ENCODE measurements at places on chromosomes 3 and 15.

GRCh38 chr3:55591888-55592287 is 104.8 kb upstream of the WNT5A start:
- DNase-seq: no peak

DNA sequence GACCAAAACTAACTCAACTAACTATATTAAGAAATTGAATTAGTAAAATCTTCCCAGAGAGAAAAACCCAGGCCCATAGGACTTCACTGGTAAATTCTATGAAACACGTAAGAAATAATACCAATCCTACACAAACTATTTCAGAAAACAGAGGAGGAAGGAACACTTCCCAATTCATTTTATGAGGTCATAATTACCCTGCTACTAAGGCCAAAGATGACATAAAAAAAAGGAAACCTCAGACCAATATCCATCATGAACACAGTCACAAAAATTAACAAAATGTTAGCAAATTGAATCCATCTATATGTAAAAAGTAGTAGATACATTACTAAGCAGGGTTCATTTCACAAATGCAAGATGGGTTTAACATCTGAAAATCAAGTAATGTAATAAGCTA is 3.5 kb downstream of the EDC3 start:
- no peak for DNase-seq

DNA sequence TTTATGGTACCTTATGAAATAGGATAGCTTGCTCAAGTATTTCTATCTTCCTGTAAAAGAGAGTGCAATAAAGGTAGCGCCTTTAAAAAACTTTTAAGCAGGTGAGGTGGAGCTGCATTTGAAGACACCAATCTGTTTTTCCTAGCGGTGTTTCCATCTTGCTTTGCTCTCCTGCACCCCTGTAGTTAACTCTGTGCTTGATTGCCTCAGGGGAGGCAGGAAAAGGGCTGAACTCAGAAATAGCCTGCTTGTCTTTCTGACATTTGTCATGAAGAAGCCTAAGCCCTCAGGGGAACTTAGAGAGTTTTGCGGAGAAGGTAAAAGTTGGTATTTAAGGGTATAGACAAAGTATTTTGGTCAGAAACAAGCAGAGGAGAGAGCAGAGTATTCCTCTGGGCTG is 63.0 kb upstream of the TPRG1 start:
- DNase-seq: no peak

DNA sequence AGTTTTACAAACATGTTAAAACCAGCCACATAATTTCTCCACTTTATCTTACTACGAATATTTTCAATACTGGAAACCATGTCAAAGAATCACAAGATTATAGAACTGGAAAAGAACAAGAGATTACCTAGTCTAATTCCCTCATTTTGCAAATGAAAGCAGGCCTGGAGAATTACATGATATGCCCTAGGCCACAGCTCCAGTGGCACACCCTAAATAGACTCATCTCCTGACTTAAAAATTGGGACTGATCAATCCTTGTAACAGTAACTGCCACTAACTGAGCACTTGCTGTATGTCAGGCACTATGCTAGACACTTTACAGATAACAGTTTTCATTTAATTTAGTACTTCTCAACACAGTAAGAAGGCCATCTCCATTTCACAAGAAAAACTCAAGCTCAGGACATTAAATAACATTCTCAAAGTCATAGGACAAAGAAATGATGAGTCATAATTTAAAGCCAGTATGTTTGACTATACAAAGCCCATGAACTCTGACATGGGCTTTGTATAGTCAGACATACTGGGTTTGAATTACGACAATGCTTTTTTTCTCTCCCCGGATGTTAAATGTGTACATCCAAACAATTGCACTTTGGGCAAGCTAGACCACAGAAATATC is 9.4 kb downstream of the IGSF11 start:
- no peak for DNase-seq

DNA sequence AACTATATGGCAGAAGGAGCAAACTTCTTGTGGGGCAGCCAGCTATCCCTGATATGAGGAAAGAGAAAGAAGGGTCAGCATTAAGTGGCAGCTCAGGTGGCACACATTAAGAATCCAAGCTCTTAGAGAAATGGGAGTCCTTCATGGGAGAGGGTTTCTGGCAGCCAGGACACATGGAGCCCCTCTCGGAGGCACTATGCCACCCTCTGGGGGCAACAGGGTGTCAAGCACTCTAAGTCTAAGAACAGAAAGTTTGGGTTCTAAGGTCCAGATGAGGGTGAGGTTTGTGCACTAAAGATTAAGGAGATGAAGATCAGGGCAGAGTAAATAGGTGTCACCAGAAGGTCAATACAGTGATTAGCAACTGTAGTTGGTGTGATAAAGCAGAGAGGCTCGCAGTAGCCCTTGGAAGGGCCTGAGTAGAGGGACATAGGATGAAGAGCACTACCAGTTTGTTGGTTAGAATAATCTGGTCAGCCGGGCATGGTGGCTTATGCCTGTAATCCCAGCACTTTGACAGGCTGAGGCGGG is 89.3 kb downstream of the ST6GAL1 start:
- DNase-seq: no peak

DNA sequence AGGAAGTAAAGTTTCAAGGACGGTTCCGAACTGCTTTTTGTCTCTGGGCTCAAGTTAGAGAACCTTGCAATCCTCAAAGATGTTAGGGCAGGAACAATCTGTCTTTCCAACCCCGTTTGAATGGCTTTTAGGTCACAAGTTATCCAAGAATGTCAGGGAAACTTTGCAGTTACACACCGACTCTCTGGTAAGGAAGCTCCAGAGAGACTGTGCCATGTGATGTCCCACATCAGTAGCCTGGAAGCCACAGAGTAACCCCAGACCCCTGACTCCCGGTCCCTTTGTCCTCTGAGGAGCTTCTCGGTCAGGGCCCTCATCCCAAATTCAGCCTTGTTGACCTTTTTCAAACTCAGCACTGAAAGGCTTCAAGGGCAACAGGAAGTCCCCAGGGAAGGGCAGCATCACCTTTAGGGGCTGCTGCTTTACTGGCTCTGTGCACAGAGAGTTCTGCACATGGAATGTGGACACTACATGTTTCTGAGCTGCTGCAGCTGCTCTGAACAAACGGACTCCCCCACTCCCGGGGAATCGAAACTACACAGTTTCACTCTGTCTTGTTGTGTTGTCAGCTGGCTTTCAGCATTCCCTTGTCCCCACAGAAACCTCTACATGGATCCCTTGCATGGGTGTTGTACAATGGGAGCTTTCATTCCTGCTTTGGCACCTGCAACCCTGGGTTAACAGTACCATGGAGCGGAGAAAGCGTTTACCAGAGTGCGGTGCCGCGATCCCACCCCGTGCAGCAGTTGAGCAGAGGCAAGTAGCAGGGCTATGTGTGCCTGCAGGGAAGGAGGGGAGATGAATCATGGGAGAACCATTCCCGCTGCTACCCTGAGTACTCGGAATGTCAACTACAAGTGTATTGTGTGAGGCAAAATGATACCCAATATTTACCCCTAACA is 408.2 kb upstream of the THBS1 start:
- DNase-seq: no peak

DNA sequence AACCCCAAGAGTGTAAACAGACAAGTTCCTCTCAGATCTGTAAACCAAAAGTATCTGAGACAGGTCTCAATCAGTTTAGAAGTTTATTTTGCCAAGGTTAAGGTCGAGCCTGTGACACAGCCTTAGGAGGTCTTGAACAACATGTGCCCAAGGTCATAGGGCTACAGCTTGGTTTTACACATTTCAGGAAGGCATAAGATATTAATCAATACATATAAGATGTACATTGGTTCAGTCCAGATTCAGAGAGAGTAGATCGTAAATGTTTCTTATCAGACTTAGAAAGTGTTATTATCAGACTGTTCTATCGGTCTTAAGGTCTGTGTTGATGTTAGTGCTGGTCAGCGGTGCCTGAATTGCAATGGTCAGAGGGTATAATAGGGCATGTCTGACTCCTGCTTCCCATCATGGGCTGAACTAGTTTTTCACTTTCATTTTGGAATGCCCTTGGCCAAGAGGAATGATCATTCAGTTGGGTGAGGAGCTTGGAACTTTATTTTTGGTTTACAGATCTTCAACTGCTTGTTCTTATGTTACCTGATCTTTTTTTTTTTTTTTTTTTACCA is 27.0 kb upstream of the MFGE8 start:
- DNase-seq: no peak

GRCh38 chr3:13590841-13591520 is 42.1 kb downstream of the FBLN2 start:
- DNase-seq: no peak

- DNase-seq: no peak
Observed at GRCh38 chr3:173404156-173404555, 6.6 kb downstream of the NLGN1 start.

DNA sequence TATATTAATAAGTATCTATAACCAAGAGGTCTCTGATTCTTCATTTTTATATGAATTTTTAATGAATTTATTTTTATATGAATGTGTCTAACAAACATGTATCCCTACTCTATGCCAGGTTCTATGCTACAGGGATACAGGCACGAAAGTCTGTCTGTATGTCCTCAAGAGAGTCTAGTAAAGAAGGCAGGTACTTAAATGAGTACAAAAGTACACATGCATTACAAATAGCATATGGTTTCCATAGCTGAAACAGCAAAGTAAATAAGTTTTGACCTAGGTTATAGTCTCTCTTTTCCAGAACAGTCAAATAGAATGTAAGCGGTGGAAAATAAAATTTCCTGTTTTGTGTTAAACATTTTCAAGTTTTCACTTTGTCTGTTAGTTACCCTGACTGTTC is 13.3 kb upstream of the ABHD10 start:
- no peak for DNase-seq

- DNase-seq: no peak
Observed at GRCh38 chr3:106083207-106083606, 214.4 kb upstream of the CBLB start.

- DNase-seq: no peak
Observed at GRCh38 chr3:42101048-42101447, 9.9 kb downstream of the TRAK1 start.

DNA sequence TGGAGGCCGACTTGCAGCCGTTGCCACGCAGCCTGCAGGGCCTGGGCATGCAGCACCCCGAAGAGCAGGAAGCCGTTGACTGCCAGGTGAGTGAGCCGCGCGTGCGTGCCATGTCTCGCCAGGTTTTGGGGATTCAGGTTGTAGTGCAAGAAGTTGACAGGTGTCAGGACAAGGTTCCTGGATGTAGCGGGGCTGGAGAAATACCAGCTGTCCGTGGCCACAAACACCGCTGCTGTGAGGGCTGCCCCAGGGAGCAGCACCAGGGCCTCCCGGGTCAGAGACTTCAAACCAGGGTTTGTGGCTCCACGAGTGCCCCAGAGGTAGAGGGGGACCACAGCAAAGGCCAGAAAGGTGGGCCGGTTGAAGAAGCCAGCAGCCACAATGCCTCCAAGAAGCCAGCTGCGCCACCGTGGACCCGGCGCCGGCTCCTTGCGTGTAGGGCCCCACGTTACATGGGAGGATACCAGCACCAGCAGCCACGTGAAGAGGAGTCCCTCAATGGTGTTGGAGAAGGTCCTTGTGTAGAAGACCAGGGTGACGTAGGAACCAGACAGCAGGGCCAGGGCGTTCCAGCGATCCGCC is 5.6 kb upstream of the NCBP2 start:
- DNase-seq: no peak

DNA sequence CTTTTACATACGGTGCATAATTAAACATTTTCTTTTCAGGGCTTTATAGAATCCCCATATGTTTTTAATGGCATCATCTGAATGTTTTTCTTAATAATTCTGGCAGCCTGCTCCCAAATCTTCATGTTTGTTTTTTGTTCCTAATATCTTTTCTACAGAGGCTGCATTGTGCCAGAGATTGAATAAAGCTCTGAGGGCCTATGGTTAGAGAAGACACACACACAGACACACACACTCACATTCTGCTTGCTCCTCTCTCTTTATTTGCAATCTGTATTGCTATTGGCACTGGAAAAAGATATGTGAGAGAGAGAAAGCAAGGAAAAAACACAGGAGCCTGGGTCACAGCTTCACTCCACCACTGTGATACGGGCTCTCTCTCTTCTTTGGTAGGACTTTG is 136.0 kb downstream of the MECOM start:
- no peak for DNase-seq

DNA sequence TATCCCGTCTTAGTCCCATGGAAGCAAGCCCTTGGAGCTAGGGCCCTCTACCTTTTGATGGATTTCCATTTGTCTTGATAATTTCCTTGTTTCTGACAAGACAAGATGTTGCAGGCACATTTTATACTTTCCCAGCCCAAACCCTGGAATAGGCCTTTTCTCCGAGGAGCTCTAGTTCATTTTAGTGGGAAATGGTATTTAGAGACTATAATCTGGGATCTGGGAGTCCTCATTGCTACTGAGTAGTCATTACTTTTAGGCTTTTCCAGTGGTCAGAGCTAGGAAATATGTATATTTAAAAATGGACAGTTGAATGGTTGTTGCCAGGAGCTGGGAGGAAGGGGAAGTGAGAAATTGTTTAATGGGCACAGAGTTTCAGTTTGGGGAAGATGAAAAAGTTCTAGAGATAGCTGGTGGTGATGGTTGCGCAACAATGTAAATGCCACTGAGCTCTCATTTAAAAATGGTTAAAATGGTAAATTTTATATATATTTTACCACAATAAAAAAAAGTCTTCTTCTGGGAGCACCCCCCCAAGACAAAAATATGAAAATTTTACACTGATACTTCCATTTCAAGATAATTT is 31.6 kb downstream of the MLH1 start:
- no peak for DNase-seq

DNA sequence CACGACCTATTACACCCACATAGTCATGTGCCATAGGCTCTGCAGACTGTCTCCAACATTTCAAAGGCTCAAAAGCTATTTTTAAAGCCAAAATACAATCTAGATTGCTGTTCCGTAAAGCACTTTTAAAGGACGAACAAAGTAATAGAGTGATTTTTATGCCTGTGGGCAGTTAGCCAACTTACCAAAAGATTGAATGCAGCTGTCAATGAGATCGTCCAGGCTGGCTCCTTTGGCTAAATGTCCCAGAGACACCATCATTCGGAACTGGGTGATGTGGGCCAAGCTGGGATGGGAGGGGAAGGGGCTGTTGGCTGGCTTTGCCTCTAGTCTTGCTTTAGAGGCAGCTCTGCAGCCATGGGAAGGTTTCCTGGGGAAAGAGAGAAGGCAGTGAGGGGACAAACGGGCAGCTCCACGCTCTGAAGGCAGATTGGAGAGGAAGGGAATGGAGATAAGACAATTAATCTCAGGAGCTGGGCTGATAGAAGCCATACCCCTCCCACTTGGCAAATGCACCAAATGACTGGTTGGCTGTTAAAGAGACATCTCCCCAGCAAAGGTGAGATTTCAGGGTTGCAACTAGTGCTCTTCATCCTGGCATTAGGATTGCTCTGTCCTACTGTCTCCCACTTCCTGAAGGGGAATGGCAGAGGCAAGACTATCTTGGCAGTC is 4.8 kb downstream of the RASGRP1 start:
- no peak for DNase-seq

GRCh38 chr3:33071181-33071580 is 25.8 kb downstream of the GLB1 start:
- DNase-seq: no peak
